Stimulated activated CD4-positive, alpha-beta T cell treated with anti-CD3 and anti-CD28 coated beads, Interleukin-4, amount 100 ng/mL, for 1 hour (primary cell): ENCODE measurements at places on chromosomes 11 and 22.

GRCh38 chr11:44600261-44600660 lies 34.8 kb downstream of the CD82 start:
- DNase-seq, result no peak

DNA sequence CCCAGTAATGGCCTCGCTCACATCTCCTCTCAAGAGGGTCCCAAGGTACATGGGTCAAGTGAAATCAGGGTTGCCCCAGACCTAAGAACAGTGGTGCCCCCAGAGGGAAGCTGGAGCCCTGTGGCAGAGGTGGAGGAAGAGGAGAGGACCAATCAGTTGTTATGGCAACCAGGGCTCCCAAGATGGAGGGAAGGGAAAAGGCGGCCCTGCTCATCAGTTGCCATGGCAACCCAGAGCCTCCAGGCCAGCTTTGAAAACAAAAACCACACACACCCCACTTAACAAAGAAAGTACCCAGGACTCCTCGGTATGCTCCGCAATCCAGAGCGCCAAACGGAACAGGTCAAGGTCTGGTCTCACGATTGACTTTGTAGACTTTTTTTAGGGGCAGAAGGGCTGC lies 53.5 kb upstream of the SLC35C1 start:
- DNase-seq, result no peak

DNA sequence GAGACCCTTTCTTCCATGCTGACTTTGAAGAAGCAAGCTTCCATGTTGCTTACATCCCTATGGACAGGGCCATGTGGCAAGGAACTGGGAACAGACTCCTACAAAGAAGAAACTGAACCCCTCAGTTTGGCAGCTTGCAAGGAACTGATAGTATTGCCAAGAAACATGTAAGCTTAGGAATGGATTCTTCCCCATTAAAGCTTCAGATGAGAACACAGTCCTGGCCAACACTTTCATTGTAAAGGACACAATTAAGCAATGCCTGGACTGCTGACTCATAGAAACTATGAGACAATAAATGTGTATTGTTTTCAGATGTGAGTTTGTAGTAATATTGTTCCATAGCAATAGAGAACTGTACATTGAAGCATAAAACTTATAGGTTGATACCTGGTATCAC lies 82.4 kb downstream of the AASDHPPT start:
- DNase-seq, result no peak

DNA sequence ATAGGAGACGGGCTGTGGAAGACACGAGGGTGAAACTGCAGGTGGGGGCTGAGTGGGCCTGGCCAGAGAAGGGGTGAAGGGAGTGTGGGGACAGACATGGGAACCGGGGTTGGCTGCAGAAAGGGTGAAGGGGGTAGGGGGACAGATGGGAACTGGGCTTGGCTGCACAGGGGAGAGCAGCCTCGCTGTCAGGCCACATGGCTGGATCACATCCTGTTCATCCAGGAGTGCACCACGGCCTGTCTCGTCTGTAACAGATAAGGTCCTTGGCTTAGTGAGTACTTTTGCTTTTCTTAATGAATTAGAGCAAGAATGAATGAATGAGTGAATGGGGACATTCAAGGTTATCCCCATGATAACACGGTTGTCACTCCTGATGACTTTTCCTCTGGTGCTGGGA lies 13.5 kb downstream of the FBLN1 start:
- no peak for DNase-seq

DNA sequence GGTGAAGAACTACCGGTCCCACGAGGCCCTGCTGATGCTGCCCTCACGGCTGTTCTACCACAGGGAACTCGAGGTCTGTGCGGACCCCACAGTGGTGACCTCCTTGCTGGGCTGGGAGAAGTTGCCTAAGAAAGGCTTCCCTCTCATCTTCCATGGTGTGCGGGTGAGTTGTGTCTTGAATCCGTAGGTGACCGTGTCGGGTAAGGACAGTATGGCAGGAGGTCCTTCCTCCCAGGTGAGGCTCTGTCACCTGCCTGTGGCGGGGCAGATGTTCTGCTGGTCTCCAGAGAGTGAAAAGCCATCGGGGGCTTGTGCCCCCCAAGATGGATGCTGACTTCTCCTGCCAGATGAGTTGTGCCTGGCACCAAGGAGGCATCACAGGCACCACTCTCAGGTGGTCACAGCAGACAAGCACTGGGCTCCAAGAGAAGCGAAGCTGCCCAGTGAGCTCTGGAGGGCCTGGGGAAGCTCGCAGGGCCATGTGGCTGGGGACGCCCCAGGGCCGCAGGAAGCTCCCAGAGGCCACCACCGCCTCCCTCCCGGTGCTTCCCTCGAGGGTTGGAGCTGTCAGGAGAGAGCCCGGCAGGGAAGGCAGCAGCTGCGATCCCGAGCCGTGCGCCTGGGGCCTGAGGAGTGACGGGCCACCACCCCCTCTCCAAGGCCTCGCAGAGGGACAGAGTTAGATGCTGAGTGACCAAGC lies 17.3 kb upstream of the PANX2 start:
- DNase-seq, result no peak

- DNase-seq, result no peak
These were observed 1.5 kb downstream of the OR9G1 start for GRCh38 chr11:56700242-56700913.

DNA sequence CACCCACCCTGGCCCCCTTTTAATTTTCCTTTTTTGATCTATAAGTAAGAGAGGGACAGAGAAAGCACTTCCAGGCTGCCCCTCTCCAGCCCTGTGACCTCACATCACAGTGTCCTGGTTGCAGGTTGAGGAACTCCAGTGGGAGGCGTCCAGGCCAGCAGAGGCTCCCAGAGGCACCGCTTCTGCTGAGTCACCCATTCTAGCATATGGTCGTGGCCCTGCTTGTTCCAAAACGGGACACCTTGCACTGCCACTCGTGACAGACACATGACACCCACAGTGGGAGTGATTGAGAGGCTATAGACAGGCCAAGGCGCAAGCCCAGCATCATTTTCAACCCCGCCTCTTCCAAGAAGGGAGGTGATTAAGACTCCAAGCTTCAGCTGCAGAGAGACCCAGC lies 16.0 kb upstream of the TMPRSS4 start:
- DNase-seq, result no peak

- DNase-seq, result peak; percentile 61
These were observed 55.0 kb downstream of the MYH9 start for GRCh38 chr22:36332623-36333332.

- DNase-seq, result no peak
These were observed 1.4 kb downstream of the TRIM34 start for GRCh38 chr11:5626196-5626595.

- no peak for DNase-seq
These were observed 44.7 kb downstream of the BIRC2 start for GRCh38 chr11:102391549-102392237.

GRCh38 chr11:119100994-119101758 lies 477 bp downstream of the DPAGT1 start:
- DNase-seq, result no peak

- no peak for DNase-seq
These were observed 18.4 kb upstream of the RPS3 start for GRCh38 chr11:75380716-75381420.

DNA sequence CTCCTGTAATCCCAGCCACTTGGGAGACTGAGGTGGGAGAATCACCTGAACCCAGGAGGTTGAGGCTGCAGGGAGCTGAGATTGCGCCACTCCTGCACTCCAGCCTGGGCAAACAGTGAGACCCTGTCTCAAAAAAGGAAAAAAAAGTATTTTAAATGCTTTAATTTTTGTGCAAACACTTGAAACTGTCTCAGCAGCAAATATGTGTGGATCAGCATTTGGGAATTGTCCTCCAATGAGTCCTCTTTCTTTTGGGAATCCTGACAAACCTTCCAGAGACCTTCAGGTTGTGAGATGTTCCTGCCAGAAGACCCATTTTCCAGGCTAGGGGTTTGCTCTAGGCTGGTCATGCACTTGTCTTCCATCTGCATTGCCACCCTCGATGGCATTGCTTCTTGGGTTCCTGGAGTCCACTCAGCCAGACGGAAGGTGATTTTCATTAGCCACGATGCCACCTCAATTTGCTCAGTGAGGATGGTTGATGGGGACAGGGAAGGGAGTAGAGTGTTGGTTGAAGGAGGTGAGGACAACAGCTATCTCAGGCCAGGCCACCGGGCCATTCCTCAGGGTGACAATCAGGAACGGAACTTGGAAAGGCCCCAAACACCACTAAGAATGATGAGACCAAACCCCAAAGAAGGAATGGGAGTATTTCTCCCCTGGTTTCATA lies 55.4 kb downstream of the ST14 start:
- DNase-seq, result no peak
